ENCODE measurements at places on chromosomes 3 and 15. TPM values are rescaled to one million over a fixed set of nuclear protein-coding genes. Genes with fewer than 3 reads are reported as not detected.
A peak's percentile ranks its signal among the peaks of the same experiment; 100 is the strongest.

DNA sequence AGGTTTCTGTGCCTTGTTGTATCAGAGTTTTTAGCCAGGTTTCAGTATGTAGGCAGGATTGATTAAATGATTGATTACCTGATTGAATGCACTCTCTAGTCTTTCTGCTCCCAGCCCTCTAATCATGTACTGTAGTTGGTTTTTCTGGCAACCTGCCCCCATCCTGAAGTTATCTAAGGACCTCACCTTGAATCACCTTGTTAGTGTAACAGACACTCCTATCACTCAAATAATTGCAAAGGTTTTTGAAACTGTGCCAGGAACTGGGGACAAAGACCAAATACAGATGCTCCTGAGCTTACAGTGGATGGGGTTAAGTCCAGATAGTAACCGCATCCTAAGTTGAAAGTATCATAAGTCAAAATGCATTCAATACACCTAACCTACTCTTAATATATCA is 141.5 kb upstream of the EIF1B start:
- no peak for DNase-seq

DNA sequence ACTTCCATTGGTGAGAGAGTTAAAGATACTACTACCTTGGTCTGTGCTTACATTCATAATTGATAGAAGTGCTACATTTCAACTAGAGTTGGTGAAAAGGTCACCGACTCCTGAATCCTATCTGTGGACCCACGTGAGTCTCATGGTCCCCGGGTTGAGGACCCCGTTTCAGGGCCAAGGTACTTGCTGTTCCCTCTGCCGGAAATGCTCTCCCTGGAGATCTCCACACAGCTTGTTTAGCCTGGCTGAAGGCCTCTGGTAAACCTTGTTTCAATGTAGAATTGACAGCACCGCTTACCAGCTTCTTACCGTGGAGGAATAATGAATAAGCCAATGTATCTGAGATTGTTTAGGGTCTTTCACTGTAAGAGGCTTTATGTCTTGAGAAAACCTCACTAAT is 226.0 kb upstream of the GOLGA6L4 start:
- no peak for DNase-seq

GRCh38 chr3:73188707-73189106 is 127.2 kb downstream of the EBLN2 start:
- no peak for DNase-seq

DNA sequence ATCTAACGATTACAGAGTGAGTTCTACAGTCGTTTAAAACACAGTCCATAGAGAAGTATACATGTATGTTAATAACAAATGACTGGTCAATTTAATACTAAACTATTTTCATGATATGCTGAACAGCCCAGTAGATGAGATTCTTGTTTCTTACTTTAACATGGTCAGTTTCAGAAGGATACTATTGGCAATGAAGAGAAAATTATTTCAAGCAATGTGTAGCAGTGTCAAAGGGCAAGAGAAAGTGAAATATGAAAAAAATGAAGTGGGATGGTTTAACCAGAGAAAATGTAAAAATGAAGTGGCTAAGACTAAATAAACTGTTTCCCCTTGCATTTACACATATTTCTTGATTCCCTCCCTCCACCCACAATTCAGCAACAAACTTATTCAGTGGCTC is 192.1 kb upstream of the TTC14 start:
- no peak for DNase-seq

DNA sequence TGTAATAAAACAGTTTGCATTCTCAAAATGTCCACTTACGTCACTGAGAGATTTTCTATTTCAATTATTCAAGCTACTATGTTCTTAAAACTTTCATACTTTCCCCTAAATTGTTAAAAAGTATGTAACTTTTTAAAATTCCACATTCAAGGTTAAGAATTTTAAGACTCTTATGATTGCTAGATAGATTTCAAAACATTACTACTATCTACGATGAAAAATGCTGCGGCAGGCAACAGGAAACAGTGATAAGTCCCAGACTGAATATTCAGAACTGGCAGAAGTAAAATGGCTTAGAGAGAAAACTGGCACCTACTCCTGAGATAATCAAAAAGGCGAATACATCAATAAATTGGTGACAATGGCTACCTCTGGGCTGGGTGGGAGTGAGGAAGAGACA is 16.2 kb downstream of the ATP13A3 start:
- DNase-seq, result no peak

DNA sequence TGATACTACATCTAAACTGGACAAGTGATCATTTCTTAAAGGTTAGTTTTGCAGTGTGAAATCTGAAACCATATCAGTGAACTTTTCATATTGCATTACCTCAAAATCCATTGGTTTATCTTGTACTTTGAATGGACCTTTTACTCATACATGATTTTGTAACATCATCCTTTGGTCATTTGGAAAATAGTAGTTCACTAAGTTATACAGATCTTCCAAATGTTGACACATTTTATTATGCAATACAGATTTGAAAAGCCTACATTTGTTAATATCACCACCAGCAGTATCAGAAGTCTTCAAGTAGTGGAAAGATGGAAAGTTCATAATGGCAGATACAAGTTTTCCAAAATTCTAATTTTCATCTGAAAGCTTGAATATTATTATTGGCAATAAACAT is 64.0 kb upstream of the CDV3 start:
- DNase-seq, result no peak

GRCh38 chr3:1394188-1394587 is 301.4 kb downstream of the CNTN6 start:
- no peak for DNase-seq

DNA sequence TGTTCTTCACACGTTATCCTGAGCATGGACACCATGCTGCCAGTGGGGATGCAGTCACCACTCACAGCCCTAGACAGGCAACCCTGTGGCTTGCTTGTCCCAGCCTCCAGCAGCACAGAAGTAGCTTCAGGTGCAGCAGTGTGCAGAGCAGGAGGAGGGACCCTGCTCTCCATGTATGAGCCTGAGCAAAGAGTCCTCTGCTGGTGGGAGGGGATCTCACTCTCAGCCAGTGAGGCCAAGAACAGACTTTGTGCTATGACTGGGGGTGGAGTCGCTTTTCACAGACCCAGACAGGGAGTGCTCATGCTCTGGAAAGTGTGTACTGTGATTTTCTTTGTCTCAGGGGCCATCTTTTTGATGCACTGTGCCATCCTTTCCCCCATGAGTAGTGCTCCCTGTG is 66.1 kb upstream of the NDN start:
- no peak for DNase-seq

DNA sequence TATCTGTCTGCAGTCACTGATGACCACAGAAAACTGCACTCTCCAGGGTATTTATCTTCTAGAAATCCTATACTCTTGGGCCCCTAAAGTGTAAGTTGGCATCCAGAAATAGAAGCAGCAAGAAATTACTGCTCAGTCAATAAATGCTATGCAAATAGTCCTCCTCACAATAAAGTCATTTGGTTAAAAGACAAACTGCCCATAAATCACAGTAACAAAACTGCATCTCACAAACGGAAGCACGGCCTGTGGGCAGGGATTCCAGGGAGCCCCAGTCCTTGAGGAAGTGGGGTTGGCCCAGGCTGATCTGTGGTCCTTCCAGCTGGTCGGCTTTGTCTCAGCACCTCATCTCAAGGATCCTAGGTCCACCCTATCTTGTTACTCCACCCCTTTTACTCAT is 29.7 kb upstream of the SPATA12 start:
- DNase-seq, result no peak

DNA sequence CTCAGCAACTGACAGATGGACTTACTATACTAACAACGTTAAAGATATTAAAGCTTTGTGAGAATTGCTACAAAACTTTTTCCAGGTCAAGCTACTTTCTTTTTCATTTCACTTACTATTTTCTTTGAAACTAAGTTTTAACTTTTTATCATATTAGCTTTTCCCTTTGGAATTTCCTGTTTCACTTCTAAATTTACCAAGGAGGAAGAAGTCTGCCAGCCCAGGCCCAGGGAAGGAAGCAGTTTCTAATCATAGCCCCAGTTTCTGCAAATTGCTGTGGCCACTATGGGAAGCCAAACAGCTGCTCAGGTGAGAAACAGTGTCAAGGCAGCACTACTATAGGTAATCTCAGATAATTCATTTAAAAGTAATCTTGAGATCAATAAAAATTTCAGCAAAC is 18.4 kb downstream of the CYFIP1 start:
- no peak for DNase-seq

GRCh38 chr15:90812958-90813265 is 55.5 kb upstream of the FURIN start:
- DNase-seq, result no peak

DNA sequence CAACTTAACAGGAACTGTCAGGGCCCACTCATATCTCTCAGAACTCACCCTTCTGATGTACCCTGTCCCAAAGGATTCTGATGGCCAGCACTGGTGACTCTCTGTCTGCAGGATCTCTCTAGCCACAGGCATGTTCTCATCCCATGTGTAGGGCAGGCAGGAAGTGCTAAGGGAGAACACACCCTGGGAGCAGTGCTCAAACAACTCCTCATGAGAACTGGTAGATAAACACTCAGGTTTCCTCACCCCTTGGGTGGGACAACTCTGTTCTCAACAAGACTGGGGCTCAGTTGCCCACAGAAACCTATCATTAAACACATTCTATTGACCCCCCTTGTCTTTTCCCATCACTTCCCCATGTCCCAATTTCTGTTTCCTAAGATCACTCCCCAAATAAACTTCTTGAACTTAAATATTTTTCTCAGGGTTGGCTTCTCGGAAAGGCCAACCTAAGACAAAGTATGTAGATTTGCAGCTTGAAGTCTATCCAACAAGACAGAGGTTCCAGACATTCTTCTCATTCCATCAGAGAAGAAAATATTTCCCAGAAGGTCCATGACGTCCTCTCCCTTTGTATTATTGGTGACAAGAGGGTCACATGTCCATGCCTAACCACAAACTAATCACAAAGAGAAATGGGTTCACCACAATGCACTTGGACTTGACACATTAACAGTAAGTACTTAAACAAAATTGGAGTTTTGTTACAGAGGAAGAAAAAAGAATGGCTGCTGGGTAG is 276.6 kb upstream of the GADL1 start:
- no peak for DNase-seq

- DNase-seq, result no peak
Observed at GRCh38 chr3:186129206-186129605, 20.3 kb upstream of the ETV5 start.

DNA sequence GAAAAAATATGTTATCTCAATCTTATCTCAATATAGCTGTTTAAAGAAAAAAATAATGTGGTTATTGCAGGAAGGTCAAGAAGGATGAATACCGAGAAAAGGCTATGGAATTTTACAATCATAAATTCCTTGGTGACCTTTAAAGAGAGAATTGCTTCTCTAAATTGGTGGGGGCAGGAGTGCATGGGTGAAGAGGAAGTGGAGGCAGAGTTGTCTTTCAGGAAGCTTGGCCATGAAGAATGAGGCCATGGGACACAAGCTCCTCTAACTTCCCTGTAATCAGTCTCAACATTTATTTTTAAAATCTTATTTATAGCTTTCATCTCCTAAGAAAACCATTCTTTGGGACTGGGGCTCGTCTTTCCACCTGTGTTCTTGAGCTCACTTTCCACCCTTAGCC is 22.4 kb upstream of the ALDH1A2 start:
- DNase-seq, result no peak

GRCh38 chr3:145972851-145973250 is 188.1 kb downstream of the PLOD2 start:
- no peak for DNase-seq

GRCh38 chr15:57537072-57537471 is 54.6 kb upstream of the MYZAP start:
- no peak for DNase-seq

- DNase-seq, result no peak
Observed at GRCh38 chr3:114406922-114407321, 113.1 kb downstream of the TIGIT start.

DNA sequence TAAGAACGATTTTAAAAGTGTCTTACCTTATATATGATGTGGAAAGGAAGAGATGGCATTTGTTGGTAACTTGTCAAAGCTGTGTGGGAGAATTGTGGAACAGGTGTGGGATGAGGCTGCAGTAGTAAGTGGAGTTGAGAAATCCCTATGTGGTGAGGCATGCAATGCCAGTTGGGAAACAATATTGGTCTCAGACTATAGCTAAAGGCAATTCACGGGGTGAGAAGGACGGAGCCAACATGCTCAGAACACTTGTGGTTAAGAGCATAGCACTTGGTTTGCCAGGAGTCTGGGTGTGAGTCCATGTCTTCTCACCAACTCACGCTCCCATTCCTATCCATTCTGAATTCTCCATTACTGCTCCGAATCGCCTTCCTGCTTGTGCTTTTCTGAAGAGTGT is 615.6 kb upstream of the ADAMTS9 start:
- no peak for DNase-seq

DNA sequence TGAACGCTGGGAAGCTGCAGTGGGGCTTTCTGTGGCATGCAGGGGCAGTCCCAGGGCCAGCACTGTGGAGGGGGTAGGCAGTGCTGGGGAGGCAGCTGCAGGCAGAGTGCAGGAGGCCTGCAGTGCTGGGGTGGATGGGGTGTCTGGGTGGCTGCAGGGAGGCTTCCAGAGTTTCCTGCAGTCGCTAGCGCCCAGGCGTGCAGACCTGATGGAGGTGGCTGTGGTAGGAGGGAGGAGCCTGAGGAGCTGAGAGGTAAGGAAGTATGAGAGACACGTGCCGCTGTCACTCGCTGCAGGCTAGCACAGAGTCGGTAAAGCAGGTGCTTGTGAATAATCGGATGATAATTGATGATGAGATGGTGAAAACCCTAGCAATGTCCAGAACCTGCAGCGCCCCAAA is 16.3 kb downstream of the SYNM start:
- DNase-seq, result no peak

DNA sequence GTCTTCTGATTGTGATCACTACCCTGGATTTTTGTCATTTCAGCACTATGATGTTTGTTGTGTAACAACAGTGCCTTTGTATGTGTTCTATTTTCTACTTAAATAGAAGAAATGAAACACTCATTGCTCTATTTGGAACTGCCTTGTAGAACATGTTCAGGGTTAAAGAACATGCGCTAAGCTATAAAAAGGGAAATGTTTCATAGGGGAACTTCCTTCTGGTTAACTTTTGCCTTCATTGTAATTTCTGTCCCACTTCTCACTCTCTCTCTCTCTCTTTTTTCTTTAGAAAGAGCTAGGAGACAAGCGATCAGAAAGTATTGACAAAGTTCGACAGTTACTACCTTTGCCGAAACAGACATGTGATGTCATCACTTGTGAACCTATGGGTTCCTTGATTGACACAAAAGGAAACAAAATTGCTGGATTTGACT is at the start of gene P2RY12:
P2RY12 (minus strand) TSS at position 13 of the 434 bp plus-strand sequence. CDS start 45,908 bp downstream, outside the sequence.
- no peak for DNase-seq

- peak; percentile 63 for DNase-seq
Observed at GRCh38 chr3:183151821-183152351, 10.6 kb downstream of the LAMP3 start.

DNA sequence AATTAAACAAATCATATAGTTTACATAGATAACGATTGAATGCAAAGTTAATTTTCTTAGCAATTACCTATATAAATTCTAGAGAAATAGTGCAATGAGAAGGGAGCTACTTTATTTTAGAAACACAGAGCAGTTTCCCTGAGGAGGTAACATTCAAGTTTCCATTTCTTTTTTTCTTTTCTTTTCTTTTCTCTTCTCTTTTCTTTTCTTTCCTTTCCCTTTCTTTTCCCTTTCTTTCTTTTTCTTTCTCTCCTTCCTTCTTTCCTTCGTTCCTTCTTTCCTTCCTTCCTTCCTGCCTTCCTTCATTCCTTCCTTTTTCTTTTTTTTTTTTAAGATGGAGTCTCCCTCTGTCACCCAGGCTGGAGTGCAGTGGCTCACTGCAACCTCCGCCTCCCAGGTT is 417.3 kb downstream of the NLGN1 start:
- DNase-seq, result no peak

ADIPOQ gene
- total RNA-seq, result not detected

TRIM59 gene
- 8.7 TPM for total RNA-seq

ARHGEF26 gene
- 27.7 TPM for total RNA-seq

GOLGA8M gene
- 2.0 TPM for total RNA-seq

ZNF662 gene
- total RNA-seq, result 6.7 TPM

CPNE9 gene
- not detected for total RNA-seq

FRMD5 gene
- 4.4 TPM for total RNA-seq
